ENCODE measurements at places on chromosomes 4 and X.
A peak's percentile ranks its signal among the peaks of the same experiment; 100 is the strongest.

GRCh38 chrX:49102190-49102589, 21.3 kb downstream of the GPKOW start:
- DNase-seq, result no peak

DNA sequence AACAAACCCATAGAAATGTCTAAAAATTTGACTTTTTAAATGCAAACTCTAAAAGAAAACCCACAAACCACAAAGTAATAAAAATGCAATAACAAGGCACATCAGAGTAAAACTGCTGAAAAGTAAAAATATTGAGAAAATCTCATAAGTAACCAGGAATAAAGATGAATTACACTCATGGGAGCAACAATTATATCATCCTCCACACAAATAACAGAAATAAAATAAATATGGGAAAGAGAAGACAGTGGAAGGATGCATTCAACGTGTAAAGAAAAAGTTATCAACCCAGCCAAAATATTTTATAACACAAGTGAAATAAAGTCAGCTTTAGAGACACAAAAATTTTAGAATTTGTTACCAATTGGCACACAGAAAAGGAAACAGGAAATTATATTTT, 1420.2 kb downstream of the PCDH18 start:
- DNase-seq, result no peak

GRCh38 chrX:153819384-153820040, 10.8 kb downstream of the PDZD4 start:
- no peak for DNase-seq

DNA sequence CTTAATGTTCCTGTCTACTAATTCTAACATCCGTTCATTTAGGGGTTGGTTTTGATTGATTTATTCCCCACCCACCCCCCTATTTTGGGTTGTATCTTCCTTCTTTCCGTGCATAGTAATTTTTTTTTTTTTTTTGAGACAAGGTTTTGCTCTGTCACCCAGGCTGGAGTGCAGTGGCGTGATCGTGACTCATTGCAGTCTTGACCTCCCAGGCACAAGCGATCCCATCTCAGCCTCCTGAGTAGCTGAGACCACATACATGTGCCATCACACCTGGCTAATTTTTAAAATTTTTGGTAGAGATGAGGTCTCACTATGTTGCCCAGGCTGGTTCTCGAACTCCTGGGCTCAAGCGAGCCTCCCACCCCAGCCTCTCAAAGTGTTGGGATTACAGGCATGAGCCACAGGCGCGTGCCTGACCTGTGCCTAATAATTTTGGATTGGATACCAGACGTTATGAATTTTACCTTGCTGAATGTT, 79.9 kb downstream of the ZFX start:
- no peak for DNase-seq

DNA sequence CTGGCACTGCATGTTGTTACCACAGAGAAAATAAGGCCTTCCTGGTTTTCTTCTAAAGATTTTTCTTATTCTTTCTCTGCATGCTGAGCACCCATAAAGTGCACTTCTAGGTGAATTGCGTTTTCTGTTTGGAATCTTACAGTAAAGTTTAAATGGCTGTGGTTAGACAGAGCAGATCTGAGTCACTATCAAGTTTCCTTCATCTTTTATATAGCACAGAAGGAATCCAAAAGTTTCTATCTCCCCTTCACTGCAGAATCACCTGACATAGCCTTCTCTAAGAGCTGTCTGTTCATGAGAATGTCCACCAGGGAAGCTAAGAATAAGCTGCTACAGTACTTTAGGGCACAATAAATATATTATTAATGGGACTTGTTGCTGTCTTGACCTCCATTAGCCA, 455.5 kb upstream of the FAM241A start:
- DNase-seq, result no peak

- no peak for DNase-seq
These were observed 13.5 kb downstream of the PRKX start for GRCh38 chrX:3699821-3700381.

- no peak for DNase-seq
These were observed 46.1 kb upstream of the LNX1 start for GRCh38 chr4:53637348-53637747.

- peak; percentile 41 for DNase-seq
These were observed 19.1 kb downstream of the SASH3 start for GRCh38 chrX:129798888-129799287.

GRCh38 chr4:66489783-66490452, 819.6 kb upstream of the EPHA5 start:
- no peak for DNase-seq

DNA sequence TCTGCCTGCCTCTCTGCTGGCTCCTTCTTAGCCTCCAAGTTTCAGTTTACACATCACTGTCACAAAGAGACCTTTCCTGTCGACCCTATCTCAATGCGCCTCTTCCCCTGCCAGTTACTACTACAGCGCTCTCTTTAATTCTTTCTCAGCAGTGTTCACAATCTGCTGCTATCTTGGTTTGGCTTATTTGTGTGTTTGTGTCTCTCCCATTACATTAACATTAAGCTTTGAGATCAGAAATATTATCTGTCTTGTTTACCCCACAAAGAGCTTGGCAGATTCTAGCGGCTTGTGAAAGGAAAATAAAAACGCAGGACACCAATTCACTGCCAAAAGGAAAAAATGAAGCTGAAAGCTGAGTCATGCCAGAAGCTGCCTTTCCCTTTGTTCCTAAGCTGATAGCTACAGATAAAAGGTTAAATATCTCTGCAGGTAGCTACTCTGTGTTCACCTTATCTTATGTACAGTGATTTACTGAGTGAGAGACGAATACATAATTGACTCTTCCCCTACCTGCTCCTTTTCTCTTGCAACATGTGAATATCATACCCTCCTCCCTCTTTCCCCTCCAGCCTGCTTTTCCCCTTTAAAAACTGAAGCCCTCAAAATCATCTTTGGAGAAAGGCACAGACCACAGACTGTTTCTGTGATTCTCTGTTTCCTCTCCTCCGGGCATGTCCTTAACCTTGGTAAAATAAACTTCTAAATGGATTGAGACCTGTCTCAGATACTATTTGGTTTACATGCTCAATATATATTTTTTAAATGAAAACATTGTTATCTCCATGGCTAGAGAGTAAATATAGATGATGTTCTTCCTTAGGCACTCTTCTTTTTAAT, 19.3 kb upstream of the SLC9A7 start:
- no peak for DNase-seq

DNA sequence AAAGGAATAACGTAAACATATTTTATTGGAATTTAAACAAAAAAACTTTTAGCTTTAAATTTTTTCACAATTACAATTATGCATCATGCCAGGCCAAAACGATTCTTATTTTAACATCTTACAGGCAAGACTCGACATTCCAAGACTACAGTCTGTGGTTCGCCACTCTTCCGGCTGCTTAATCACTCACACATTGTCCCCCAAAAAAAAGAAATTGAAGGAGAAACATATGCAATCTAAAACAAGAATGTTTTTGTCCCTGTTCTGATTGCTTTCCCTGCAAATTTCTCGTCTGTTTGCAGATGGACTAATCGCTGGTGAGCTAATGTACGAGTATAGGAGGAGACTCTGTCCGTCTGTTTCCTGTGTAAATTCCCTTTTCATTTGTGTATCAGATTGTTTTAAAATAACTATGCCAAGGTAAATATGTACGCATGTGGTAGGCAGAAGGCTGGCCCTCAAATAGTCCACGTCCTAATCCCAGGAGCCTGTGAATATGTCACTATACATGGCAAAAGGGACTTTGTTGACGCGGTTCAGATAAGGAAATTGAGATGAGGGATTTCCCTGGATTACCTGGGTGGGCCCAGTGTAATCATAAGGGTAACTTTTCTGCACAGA, 37.7 kb upstream of the MTNR1A start:
- DNase-seq, result no peak

DNA sequence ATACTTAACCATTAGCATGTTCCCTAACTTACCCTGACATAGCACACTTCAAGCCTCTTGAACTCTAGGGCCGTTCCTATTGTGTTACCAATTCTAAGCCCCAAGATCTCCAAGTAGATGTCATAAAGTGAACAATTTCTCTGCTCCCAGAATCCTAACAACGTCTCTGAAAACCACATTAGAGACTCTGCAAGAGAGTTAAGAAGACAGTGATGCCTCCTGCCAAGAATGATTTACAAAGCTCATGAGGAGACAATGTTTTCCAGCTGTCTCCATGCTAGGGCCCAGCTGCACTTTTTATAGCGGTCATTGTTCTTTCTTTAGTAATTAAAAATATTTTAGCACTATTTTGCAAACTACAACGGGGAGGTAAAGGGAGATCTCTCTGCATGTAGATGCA, 358.4 kb downstream of the PPP3CA start:
- no peak for DNase-seq

- no peak for DNase-seq
These were observed 520.5 kb downstream of the GBA3 start for GRCh38 chr4:23213198-23213597.

DNA sequence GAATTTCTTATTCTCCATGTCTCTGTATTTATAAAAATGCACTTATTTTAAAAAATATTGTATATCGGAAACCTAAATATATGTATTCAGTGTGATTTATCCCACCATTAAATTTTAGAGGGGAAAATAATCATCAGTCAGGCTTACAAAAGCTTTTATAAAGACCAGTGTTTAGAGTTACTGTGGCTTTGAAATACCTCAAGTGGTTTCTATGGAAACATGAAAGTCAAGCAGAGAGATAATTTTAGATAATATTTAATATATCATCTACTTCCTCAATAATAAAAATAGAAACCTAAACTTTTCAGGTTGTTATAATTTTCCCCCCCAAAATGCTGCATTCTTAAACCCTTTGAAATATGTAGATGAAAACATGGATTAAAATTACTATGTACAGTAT, 332.9 kb upstream of the PITX2 start:
- DNase-seq, result no peak

DNA sequence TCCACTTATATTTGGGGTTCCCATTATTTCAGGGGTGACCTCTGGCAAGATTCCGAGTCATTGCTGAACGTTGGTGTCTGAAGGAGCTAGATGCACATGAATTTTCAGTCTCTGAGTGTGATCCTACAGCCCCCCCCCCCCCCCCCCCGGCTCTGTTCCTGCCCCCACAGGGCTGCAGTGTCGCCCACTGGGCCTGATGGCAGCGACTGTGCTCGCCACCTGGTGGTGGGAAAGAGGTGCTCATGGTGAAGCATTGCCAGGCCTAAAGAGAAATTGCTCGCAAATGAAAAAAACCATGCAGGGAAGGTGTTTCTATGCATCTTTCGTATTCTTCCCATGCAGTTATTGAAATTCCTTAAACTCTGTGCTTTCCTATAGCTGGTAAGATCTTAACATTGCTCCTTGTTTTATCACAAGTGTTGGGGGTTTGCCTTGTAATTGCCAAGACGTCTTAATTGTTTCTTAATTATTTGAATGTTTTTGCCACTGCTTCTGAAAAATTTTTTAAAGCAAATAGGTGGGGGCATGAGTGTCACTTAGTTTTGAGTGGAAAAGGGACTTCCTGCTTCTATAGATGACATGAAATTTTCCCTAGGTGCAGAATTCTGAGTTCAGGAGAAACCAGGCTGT, 63.2 kb downstream of the CLDN22 start:
- peak; percentile 43 for DNase-seq

DNA sequence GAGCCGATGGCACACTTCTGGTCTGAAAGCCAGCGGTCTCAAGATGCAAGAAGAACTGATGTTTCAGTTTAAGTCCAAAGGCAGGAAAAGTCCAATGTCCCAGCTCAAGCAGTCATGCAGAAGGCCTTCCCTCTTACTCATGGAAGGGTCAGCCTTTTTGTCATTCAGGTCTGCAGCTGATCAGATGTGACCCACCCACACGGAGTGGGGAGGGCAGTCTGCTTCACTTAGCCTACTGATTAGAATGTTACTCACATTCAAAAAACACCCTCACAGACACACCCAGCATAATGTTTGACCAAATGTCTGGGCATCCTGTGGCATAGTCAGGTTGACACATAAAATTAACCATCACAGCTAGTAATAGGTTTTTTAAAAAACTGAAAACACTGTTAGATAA, 6.6 kb downstream of the HCCS start:
- DNase-seq, result no peak

GRCh38 chr4:97507587-97508245, 635.6 kb downstream of the STPG2 start:
- no peak for DNase-seq

- no peak for DNase-seq
These were observed 5.5 kb downstream of the UCHL1 start for GRCh38 chr4:41262198-41262597.

Measured in activated naive CD8-positive, alpha-beta T cell treated with anti-CD3 and anti-CD28 coated beads for 36 hours (primary cell).